ENCODE measurements at places on chromosomes 5 and 9.

- DNase-seq, result no peak
Measured at GRCh38 chr5:18968966-18969365, 1019.0 kb downstream of the CDH18 start.

DNA sequence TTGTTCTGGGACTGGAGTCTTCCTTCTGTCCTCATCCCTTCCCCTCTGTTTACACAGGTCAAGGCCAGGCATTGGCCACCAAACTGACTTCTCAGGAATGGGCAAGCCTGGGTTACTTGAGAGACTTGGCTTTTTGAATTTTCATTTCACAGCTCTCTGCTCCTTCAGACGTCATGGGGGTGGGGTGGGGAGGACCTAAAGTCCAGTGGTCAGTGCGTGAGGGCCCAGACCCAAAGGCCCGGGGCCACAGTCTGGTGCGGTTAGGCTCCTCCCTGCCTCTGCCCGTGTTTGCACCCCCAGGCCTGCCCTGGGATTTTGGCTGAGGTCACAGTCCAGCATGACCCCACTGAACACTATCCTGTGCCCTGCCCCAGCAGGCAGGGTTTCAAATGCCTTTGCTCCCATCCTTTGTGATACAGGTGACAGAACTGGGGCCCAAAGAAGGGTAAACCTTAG, 4.1 kb upstream of the CXXC5 start:
- no peak for DNase-seq

DNA sequence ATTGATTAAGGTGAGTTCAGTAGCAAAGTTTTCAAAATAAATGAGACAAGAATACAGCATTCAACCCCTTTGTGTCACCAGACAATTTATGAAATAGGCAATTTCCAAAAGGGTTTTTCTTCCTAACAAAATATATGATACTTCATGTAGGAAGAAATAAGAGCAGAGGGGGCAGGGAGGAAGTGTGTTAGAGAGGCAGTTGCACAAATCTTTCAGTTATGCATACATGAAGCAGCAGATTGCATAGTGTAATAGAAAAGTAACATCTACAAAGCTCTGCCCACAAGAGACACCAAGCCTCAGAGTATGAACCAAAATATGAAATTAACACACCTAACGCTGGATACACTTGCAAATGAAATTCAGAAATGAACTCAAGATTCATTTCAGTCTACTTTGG, 157.0 kb downstream of the DENND1A start:
- no peak for DNase-seq

DNA sequence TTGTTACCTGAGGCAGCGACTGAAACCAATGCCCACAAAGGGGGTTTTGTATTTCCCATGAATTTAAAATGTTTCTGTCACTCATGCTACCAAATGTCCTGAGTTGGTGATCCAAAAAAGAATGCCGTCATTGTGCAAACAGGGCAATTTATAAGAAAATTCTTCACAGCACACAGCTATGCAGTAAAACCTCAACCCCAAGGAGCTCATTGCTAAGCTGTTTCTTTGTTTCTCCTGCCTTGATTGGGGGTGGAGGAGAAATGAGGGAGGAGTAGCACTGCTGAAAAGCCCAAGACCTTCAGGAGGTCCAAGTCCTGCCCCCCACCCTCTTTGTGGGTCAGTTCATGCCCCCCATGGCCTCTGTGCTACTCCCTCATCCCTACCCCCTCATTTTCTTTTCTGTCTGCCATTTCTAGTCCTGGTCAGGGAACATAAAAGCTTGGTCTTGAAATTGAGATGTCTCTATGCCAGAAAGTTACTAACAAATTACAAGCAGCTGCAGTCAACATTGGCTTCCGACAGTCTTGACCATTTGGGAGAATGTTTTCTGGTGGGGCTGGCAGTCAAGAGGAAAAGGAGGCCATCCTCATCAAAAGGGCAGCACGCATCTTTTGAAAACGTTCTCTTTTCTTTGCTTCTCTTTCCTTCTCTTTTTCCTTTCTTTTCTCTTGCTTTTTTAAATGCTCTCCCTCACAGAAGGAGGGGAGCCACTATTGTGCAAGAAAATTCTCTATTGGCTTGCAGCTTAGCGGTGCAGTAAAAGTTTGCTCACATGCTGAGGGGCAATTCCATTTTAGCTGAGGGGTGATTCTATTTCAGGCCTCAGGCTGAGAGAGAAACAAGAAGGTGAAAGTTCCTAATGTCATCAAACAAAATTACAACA, 133.3 kb downstream of the GCNT1 start:
- DNase-seq, result no peak

DNA sequence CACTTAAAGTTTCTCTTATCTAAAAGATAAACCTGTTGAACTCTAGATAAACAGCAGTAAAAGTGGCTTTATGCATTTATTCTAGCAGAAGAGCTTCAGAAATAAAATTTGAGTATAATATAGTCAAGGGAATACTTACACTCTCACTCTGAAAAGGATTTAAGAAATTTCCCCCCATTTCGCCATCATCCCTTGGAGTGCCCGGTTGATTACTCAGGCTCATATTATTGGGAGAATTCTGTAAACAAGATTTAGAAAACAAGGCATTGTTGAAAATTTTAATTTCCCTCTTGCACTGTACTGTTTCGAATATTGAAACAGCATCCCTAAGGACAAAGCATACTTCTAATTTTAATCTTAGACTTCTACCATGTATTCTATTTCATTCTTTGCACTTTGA, 34.5 kb upstream of the ACOT12 start:
- DNase-seq, result no peak

DNA sequence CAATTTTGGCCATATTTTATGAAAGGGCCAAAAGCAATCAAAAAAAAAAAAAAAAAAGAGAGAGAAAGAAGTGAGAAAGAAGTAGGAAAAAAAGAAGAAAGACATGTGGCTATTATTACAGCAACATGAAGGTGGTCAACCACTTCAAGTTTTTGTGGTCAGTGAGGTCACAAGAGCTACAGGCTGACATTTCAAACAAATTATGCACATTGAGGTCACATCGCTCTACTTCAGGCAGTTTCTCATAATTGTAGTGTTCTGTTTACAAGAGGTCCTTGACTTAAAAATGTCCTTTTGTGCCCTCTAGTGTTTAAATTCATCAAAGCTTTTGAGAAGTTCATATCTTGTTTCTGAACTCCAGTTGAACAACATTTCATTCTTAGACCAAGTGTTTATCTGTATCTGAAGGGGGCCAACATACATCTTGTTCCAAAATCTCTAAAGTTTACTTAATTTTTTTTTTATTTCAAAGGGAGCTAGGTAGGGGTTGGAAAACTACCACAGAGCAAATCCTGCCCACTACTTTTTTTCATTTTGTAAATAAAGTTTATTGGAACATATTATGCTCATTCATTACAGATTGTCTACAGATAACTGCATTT, 513.1 kb downstream of the PDE4D start:
- peak; percentile 36 for DNase-seq

GRCh38 chr5:150120062-150120441, 33.7 kb upstream of the CSF1R start:
- no peak for DNase-seq

- no peak for DNase-seq
Measured at GRCh38 chr5:147675168-147675567, 107.4 kb downstream of the JAKMIP2 start.

DNA sequence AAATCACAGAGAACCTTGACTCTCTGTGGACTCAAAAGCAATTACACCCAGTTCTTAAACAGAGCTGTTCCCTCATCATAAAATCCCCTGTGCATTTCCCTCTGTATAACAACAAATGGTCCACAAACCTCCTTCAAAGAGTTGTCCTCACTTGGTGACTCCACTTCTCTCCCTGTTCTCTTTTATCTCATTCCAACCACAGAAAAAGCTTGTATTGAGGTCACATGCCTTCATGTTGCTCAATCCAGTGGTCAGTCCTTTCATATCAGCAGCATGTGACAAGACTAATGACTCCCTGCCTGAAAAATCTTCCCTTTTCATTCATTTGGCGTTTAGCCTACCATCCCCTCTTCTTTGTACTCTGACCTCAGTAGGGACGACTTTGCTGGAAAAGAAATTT, 158.0 kb downstream of the DEPDC1B start:
- DNase-seq, result no peak

DNA sequence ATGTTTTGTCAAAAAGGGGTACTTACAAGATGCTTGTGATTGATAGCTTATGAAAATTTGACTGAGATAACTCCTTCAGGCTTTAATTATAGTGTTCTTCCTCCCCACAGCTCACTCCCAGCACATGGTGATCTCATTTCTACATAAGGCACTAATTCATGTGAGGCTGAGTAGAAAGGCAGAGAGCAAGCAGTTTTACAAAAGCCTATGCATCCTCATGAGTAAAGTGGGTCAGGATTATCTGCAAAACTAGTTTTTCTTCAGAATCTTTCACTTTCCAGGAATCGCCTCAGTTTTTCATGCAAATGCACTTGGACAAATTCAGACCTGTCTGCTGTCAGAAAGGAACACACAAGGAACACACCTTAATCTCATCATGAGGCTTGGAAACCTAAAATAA, 92.1 kb upstream of the FBN2 start:
- no peak for DNase-seq

DNA sequence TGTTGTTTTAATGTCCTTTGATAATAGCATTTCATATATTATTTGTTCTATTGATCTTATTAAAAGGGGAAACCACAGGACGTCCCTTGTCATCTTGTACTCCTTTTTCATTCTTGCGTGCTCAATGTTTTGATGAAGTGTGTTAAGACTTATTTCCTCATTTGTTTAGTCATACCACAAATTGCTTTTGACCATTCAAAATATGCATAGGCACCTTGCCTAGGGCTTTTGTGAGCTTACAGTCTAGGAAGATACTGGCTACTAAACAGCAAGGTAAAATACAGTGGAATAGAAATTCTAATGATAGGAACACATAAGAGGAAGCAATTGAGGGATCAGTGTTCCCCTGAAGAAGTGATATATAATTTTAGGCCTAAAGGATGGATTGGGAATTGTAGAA, 190.3 kb downstream of the WDR70 start:
- no peak for DNase-seq

DNA sequence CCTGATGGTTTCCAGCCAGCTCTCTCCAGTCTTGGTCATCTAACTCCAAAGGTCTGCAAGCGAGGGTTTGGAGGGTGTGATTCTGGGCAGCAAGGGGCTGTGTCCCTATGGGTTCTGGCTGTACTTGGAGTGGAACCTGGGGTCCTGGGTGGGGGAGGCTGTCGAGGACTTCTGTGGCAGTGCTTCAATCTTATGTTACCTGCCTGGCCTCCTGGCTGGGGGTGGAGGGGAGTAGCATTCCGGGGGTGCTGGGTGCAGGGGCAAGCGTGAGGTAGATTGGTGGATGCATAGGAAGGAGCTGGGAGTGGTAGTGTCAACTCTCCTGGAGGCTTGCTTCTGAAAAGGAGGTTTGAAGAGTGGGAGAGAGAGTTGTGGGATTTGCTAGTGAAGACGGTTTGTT, 143.4 kb downstream of the HSPA4 start:
- DNase-seq, result no peak

DNA sequence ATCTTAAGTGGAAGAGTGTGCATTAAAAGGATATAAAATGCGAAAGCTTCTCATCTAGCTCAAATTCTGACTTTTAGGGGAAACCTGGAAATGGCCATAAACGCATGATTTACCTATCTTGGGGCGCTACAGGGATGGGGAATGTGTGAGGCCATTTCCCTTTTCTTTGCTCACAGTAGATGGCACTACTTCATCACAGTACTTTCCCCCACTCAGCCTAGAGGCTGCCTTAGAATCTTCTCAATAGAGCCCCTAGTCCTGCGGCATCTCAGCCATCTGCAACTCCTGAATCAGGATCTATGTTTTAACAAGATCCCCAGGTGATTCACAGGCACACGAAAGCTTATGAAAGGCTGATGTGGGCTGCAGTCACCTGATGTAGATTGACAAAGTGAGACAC, 110.8 kb downstream of the LHFPL2 start:
- DNase-seq, result no peak

GRCh38 chr9:20664501-20664900, 19.6 kb upstream of the FOCAD start:
- DNase-seq, result no peak

- DNase-seq, result no peak
Measured at GRCh38 chr5:1734271-1734907, 65.2 kb downstream of the MRPL36 start.

DNA sequence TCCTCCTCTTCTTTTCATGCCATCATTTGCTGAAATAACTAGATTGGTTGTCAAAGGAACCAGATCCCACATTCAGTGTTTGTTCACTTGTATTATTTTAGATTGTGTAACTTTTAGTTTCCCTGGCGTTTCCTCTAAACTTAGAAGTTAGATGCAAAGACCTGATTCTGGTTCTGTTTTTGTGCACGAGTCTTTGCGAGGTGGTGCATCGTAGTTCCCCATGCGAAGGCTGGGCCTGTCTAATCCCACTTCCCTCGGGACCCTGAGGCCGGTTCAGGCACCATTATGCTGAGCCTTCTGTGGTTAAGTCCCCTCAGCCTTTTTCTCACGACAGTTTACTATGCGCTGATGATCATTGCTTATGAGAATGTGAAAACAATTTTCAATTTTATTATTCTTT, 219.1 kb upstream of the OTULINL start:
- DNase-seq, result no peak

- DNase-seq, result no peak
Measured at GRCh38 chr9:38200431-38200830, 131.4 kb upstream of the SHB start.

DNA sequence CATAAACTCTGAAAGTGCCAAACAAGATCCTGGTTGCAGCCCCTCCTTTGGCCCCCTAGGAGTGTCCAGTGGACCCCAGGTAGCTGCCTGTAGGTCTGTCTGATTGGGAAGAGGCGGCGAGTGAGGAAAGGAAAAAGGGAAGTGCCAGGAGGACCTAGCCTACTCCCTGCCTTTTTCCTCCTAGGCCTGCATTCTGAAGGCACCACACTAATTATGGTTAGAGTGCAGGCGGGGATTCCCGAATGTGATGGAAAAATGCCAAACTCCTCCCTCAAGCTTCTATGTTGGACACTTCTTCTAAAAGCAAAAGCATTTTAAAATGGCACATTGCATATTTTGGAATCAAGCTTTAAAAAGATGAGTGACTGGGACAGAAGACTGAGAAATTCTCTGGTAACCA, 83.2 kb upstream of the SMIM15 start:
- DNase-seq, result no peak

GRCh38 chr9:83280268-83280667, 217.3 kb upstream of the RASEF start:
- DNase-seq, result no peak

- DNase-seq, result no peak
Measured at GRCh38 chr9:110835404-110835803, 166.8 kb downstream of the MUSK start.

DNA sequence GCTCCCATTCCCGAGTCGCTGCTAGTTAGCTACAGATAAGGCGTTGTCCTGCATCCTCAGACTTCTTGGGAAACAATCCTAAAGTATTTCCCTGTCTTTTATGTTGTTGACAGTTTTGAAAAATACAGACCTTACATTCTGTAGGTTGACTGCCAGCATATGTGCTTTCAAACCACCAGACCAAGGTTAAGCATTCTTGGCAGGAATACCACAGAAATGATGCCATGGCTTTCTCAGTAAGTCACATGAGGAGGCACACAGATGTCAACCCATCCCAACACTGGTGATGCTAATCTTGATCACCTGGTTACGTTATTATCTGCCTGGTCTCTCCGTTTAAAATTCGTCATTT, 871 bp downstream of the GLE1 start:
- no peak for DNase-seq
